ENCODE measurements at places on chromosomes 13 and 19.
A peak's percentile ranks its signal among the peaks of the same experiment; 100 is the strongest.

DNA sequence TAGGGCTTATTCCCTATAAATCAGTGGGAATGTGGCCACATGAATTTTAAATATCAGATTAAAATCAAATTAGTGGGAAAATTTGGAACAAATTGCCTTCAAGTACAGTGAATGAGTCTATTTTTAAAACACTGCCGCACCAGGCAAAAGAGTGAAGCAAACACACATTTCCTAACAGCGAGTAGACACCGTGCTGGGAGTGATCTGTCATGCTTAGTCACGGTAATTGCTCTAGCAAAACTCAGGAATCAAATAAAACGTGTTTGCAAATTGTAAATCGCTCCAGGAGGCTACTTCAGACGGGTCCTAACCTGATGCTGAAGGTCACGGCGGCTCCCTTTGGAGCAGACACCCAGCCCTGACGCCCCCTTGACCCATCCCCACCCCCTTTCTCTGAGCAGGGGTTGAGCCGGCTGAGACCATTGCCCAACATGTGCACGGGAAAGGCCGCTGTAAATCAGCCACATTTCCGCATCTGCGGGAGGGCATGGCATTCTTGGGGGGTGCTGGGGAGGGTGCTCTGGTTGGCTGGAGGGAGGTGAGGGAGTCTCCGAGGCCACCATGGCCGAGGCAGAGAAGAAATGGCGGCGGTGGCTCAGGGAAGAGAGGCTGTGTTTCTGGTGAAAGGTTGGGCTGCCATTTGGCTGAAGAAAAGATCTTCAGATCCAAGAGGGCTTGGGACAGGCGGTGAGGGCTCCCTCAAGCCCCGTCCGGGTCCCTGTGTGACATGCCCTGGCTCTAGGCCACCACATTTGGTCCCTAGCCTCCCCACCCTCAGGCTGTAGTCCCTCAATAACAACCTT, 8.9 kb downstream of the CEBPA start:
- DNase-seq, result no peak

GRCh38 chr13:28376604-28377003, 118.3 kb downstream of the FLT1 start:
- no peak for DNase-seq

GRCh38 chr13:31681133-31681532, 58.2 kb upstream of the RXFP2 start:
- DNase-seq, result no peak

DNA sequence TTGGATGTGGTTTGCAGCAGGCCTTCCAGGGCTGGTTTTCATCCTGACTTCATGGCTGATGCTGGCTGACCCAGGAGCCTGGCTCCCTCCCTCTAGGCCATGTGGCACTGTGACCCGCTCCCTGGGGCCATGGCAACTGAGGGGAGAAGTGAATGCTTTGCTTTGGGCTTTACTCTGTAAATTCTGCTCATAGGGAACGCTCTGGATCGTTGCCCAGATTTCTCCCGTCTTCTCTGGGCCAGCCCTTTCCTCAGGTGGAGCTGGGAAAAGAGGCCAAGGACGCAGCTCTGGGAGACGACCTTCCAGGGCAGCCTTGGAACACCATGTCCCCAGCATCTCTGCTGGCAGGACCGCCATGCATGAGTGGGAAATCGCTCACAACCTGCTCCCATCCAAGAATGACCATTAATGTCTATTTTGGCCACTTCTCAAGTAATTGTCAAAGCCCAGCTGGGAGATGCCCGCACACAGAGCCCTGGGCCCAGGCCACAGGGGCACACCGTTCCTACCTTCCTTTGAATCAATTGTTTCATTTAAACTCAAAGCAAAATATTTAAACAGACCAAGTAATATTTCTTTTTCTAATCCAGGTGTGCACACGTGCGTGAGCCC, 321.8 kb downstream of the TEX29 start:
- DNase-seq, result no peak

DNA sequence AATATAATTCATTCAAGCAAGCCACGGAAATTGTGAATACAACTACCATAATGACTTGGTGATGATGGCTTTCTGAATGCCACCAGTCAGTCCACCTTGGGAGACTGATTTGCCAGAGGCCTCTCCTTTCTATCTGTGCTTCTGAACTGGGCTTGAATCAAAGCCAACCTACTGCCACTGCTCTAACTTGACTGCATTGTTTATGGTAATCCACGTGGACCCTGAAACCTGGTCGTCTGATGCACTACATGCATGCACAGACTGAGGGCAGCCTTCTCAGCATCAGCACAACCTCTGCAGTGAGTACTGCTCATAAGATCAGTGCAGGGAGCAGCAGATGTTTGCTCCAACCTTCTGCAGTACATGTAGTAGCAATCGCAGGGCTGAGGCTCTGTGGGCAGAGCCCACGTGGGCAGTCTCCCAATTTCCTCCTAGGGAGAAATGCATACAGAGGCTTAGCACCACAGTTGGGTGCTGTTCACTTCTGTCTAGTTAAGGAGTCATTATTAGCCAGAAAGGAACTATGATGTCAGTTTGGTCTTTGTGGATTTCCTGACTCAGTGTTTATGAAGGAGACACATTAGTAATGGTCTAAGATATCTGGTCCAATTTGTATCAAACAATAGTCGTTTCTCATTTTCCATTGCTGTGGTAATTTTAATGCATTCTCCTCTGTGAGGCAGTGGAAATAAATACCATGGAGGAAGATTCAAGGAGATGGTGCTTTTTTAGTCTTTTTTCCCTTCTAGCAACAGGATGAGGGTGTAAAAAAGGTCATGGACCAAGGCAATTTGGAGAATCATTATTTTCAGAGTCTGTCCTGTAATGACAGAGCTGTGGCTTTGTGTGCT, 82.5 kb downstream of the AKAP11 start:
- no peak for DNase-seq

GRCh38 chr13:48494874-48495273, 38.0 kb downstream of the RCBTB2 start:
- DNase-seq, result no peak

DNA sequence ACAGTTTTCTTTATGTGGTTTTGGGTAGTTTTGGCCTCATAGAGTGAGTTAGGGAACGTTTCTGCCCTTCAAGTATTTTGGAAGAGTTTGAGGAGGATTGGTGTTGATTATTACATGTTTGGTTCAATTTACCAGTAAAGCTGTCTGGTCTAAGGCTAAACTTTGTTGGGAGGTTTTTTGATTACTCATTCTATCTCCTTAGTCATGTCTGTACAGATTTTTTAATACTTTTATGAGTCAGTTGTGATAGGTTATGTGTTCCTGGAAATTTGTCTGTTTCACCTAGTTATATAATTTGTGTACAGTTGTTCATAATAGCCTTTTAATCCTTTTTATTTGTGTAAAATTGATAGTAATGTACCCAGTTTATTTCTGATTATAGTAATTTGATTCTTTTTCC, 20.4 kb downstream of the RNF17 start:
- no peak for DNase-seq

DNA sequence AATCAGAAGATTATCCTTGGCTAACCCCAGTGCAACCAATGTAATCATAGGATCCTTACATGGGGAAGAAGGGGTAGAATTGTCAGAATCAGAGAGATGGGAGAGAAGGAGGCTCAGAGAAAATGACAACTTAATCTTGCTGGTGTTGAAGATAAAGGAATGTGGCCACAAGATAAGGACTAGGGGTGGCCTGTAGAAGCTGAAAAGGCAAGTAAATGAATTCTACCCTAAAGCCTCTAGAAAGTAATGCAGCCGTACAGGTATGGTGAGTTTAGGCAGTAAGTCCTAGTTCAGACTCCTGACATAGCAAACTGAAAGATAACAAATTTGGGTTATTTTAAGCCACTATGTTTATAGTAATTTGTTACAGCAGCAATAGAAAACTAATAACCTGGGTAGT, 718.5 kb downstream of the SLITRK6 start:
- no peak for DNase-seq

DNA sequence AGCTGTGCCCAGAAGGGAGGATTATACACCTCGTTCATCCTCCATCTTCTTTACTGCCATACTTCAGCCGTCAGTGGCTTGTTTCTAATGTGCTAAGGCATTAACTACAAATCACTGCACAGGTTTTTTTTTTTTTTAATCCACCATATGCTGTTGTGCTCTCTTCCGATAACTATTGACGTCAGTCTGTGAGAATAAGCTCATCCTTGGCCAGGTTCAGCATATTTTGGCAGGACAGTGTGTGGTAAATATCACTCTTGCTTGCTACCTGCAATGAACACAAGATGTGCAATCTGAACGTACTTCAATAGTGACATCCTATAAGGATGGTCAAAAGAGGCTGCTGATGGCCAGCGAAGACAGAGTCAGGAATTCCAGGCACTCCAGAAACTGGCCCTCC, 2030.7 kb upstream of the PCDH20 start:
- no peak for DNase-seq

DNA sequence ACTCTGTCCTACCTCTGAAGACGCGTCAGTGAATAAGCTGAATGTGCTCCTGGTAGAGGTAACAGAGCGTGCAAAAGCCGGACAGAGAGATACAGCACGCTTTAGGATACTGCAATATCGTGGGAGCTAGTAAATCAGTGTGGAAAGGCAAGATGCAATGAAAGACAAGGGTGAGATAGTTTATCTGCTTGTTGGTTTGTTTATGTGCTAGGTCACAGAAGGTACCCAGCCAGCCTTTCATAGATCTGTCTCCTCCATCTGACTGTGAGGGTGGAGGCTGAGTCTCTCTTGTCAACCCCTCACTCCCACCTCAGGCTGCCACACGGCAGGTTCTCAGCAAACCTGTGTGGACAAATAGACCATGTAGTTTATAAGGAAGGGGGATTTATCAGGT, 904 bp upstream of the GIPC1 start:
- no peak for DNase-seq

GRCh38 chr13:47326061-47326460, 429.2 kb upstream of the HTR2A start:
- no peak for DNase-seq

GRCh38 chr13:21675095-21675991, 4.5 kb downstream of the FGF9 start:
- DNase-seq, result peak; percentile 63

DNA sequence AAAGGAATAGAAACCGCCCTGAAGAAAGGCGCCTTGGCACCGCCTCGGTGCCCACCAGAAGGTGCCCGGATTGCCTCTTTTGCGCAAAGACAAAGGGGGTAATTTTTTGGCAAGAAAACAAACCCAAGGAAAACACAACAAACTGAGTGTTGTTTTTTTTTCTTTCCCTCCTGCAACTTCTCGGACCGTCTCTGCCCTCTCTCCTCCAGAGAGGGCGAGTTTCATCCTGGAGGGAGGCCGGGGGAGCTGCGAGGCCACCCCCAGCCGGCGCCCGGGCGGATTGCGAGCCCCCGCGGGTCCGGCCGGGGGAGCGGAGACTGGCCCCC, 2.3 kb downstream of the ZNF536 start:
- DNase-seq, result no peak
